Activated CD4-positive, alpha-beta T cell treated with anti-CD3 and anti-CD28 coated beads, Interleukin-2, amount 10 ng/mL, durations not matched to agents 24 days and 14 days (primary cell): ENCODE measurements at places on chromosomes 11 and 22.

- no peak overlapping the region for H3K4me3 ChIP-seq
- no peaks in the 10 kb centered on the region for H3K27me3 ChIP-seq
- no peak for DNase-seq
Measured at GRCh38 chr22:40270748-40271373, 75.4 kb upstream of the ADSL start.

DNA sequence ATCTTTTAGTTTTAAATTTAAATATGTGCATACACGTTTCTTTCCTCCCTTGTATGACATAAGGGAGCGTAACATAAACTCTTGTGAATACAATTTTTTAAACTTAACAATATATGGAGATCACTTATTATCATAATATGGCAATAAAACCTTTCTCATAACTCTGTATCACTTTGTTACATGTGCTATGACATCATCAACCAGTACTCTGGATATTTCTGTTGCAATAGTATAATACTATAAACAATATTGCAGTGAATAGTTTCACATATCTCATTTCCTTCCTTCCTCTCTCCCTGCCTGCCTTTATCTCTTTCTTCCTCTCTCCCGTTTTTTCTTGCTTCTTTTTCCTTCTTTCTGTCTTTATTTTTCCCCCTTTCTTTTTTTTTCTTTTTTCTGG is 1278.0 kb upstream of the CNTN5 start:
- no peaks in the 10 kb centered on the region for H3K36me3 ChIP-seq
- no peak for DNase-seq
- no peaks in the 10 kb centered on the region for H3K4me1 ChIP-seq
- H3K27ac ChIP-seq = no peak overlapping the region
- no peak overlapping the region for H3K4me3 ChIP-seq

- H3K4me1 ChIP-seq = peaks cover 15% of the 10 kb centered on the region
- no peaks in the 10 kb centered on the region for H3K27me3 ChIP-seq
- DNase-seq = peak; percentile 53
- no peak overlapping the region for H3K27ac ChIP-seq
- H3K36me3 ChIP-seq = peaks cover 12% of the 10 kb centered on the region
Measured at GRCh38 chr11:420054-420910, 5.5 kb upstream of the SIGIRR start.

DNA sequence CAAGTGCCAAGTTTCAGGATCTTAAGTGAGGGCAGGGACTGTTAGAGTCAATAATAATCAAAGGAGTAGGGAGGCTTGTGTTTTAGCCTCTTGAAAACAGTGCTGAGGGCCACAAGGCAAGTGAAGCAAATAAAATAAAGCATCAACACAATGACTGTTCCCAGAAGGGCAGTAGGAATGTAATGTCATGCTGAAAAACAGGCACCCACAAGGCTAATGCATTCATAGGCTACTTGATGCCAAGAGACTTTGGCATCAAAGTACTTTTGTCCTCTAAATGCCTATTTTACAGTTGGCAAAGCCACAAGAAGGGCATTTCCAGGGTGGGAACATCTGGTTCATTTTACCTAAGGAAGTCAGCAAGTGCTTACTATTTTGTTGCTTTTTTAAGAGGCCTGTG is 22.9 kb downstream of the RAB39A start:
- DNase-seq = no peak
- H3K4me3 ChIP-seq = no peak overlapping the region
- H3K36me3 ChIP-seq = no peaks in the 10 kb centered on the region
- H3K27ac ChIP-seq = no peak overlapping the region
- no peaks in the 10 kb centered on the region for H3K27me3 ChIP-seq

GRCh38 chr11:25710975-25711374 is 621.0 kb upstream of the ANO3 start:
- no peaks in the 10 kb centered on the region for H3K4me1 ChIP-seq
- H3K27me3 ChIP-seq = no peaks in the 10 kb centered on the region
- no peak overlapping the region for H3K27ac ChIP-seq
- DNase-seq = no peak
- no peaks in the 10 kb centered on the region for H3K36me3 ChIP-seq

DNA sequence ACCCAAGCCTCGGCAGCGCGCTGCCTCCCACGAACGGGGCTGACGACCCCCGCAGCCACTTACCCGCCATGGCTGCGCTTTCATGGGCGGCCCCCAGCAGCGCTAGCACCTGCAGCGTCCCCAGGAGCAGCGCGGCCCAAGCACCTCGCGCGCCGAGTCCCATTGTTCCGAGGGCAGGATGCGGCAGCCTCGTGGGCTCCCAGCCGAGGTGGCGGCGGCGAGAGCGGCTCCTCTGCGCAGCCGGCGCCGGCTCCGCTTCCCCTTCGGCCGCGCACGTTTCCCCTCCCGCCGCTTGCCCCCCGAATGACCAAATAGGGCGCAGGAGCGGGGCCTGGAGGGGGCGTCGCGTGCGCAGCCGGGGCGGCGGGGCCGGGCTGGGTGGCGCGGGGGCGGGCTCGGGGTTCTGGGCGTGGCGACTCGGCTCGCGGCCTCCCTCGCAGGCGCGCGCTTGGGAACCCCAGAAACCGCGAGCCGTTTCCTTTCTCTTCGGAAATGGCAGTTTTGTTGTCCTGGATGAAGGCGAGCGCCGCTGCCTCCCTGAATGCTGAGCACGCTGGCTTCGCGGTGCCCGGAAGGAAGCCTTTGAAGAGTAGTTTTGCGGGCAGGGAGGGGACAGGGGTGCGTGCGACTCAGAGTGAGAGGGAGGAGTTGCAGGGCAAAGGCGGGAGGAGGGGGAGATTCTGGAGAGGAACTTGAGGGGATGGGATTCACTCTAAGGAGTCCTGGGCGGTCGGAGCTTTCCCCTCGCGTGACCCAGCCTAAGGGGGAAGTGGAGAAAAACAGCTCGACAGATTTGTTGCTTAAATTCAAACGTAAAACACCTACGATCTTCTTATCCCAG is at the start of gene TMEM123:
TMEM123 (minus strand) TSS at position 305 of the 841 bp plus-strand sequence; CDS start at position 163, 142 bp downstream.
- peak; percentile 97 for DNase-seq
- peaks cover 23% of the 10 kb centered on the region for H3K36me3 ChIP-seq
- no peaks in the 10 kb centered on the region for H3K27me3 ChIP-seq

- no peak for DNase-seq
- no peaks in the 10 kb centered on the region for H3K4me1 ChIP-seq
- no peaks in the 10 kb centered on the region for H3K36me3 ChIP-seq
- H3K27ac ChIP-seq = no peak overlapping the region
- no peak overlapping the region for H3K4me3 ChIP-seq
Measured at GRCh38 chr22:48993655-48994054, 834.0 kb downstream of the BRD1 start.

DNA sequence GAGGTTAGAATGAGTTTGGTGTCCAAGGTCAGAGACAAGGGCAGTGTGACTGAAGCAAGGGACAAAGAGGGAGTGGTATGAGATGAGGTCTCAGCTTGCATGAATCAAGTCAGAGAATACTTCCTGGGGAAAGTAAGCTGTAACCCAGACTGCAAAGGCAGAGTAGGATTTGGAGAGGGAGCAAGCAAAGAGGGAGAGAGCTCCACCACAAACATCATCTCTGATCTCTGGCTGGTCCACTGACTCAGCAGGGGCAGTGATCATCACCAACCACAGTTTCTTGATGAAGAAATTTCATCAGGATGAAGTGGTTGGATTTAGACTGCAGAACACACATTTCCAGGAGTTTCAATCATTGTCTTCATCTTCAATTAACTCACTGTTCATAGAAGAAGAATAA is 54.9 kb upstream of the HMGXB4 start:
- no peaks in the 10 kb centered on the region for H3K36me3 ChIP-seq
- H3K27ac ChIP-seq = no peak overlapping the region
- peaks cover 9% of the 10 kb centered on the region for H3K27me3 ChIP-seq
- no peaks in the 10 kb centered on the region for H3K4me1 ChIP-seq

GRCh38 chr22:33389936-33390335 is 331.8 kb upstream of the SYN3 start:
- no peaks in the 10 kb centered on the region for H3K4me1 ChIP-seq
- H3K4me3 ChIP-seq = no peak overlapping the region
- no peak for DNase-seq
- H3K36me3 ChIP-seq = no peaks in the 10 kb centered on the region
- H3K27ac ChIP-seq = no peak overlapping the region

DNA sequence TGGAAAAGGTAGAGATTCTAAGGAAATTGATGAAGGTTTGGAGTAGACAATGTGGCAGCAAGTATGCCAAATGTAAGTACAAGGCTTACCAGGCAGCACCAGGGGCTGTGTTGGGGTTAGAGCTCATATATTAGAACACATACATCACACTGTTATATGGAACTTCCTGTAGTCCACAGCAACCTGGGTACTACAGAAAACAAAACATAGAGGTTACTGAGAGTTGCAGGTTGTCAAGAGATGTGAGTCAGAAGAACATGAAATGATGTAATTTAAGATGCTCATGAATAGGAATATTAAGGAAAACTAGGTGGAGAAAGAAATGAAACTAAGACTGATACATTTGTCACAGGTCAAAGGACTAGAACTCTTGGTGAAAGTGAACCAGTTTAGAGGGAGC is 22.0 kb downstream of the FAT3 start:
- H3K27me3 ChIP-seq = no peaks in the 10 kb centered on the region
- H3K4me3 ChIP-seq = no peak overlapping the region
- H3K4me1 ChIP-seq = no peaks in the 10 kb centered on the region
- no peaks in the 10 kb centered on the region for H3K36me3 ChIP-seq

GRCh38 chr11:102510439-102511135 is 20.0 kb downstream of the MMP7 start:
- peaks cover 11% of the 10 kb centered on the region for H3K27me3 ChIP-seq
- no peak overlapping the region for H3K4me3 ChIP-seq
- no peak for DNase-seq
- no peak overlapping the region for H3K27ac ChIP-seq

- H3K27me3 ChIP-seq = no peaks in the 10 kb centered on the region
- peaks cover 6% of the 10 kb centered on the region for H3K4me1 ChIP-seq
- H3K36me3 ChIP-seq = no peaks in the 10 kb centered on the region
- no peak for DNase-seq
- no peak overlapping the region for H3K27ac ChIP-seq
Measured at GRCh38 chr11:87219266-87219665, 181.5 kb downstream of the TMEM135 start.

DNA sequence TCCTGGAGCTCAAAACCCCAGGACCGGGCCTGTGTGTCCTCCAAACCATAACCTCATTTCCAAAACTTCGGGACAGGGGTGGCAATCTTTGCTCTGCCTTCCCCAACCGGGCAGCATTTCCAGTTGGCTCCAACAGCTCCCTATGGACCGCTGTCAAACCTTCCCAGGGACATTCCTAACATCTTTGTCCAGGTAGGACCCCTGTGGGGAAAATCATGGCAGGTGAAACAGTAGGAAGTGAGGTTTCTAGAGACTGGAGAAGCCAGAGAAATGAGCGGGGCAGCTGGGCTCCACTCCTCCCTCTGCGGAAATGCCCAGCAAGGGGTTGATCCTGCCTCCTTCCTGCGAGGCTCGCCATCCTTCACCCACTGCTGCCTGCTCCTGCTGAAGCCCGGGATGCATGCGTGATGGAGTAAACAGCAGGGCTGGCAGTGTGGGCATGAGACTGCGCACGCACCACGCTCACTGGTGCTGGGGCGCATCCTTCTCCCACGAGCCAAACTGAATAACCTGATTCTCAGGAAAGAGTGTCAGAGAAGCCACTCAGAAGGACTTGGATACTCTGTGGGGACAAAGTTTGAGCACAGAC is 136.4 kb downstream of the BUD13 start:
- no peak overlapping the region for H3K4me3 ChIP-seq
- no peaks in the 10 kb centered on the region for H3K4me1 ChIP-seq
- no peak for DNase-seq
- no peak overlapping the region for H3K27ac ChIP-seq
- H3K27me3 ChIP-seq = no peaks in the 10 kb centered on the region
- H3K36me3 ChIP-seq = no peaks in the 10 kb centered on the region

DNA sequence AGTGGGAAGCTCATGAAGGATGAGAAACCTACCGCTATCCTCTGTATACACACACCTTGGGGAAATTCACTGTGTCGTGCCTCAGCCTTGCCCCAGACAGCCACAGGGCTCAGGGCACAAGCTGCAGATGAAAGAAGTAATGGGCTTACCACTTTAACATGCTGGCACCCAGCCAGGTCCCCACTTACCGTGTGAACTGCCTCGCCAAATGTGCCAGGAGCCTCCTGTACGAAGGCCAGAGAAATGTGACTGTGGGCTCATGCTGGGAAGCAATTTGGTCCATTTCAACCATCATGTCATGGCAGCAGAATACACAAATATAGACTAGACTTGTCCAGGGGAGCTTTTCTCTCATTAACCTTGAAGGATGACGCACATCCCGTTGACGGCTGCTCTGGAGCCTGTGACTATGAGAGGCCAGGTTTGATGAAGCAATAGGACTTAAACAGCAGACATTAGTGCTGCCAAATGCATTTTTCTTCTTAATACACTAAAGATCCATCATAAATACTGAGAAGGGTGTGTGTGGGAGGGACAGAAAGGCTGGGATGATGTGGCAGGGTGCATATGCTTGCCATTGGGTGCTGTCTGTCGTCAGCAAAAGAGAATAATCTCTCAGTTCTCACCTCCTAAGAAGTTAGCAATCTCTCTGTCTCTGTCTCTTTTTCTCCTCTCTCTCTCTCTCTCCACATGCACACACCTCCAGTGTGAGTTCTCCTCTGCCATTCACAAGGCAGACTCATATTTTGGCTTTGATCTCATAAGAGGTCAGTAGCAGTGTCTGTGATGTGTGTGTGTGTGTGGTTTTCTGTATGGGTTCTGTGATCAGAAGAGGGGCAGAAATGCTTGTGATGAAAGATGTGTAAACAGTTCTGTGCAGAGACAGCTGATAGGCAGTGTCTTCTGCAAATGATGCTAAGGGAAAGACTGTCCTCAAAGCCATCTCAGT is 142.4 kb downstream of the KIRREL3 start:
- no peak overlapping the region for H3K27ac ChIP-seq
- no peaks in the 10 kb centered on the region for H3K4me1 ChIP-seq
- H3K27me3 ChIP-seq = no peaks in the 10 kb centered on the region
- H3K4me3 ChIP-seq = no peak overlapping the region
- DNase-seq = no peak
- no peaks in the 10 kb centered on the region for H3K36me3 ChIP-seq

DNA sequence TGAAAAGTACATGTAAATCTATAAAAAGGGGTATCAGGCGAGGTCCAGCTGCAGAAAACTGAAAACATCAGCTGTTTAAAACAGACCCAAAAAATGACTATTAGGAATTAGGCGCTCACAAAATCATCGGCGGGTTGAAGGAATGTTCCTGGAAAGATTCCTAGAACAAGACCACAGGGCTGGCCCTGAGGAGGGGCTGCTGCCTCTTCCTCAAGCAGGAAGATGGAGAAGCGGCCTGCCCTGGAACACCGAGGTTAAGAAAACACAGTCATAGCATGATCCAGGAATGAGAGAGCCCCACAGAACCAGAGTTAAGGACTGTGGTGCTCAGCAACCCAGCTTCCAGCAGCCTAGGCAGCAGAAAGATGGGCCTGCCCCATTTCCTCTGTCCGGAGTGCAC is 78.4 kb downstream of the C11orf91 start:
- peaks cover 8% of the 10 kb centered on the region for H3K27me3 ChIP-seq
- no peak overlapping the region for H3K4me3 ChIP-seq
- no peak for DNase-seq
- H3K4me1 ChIP-seq = no peaks in the 10 kb centered on the region
- H3K27ac ChIP-seq = no peak overlapping the region
- no peaks in the 10 kb centered on the region for H3K36me3 ChIP-seq
